HFFc6 (cell line): ENCODE measurements at places on chromosomes 12 and 14. TPM values are rescaled to one million over a fixed set of nuclear protein-coding genes. Genes with fewer than 3 reads are reported as not detected.

- H3K4me1 ChIP-seq = peaks cover 33% of the 10 kb centered on the region
- H3K4me3 ChIP-seq = no peak overlapping the region
- H3K27me3 ChIP-seq = no peaks in the 10 kb centered on the region; the same call in 1 of the 2 replicates
- no peak overlapping the region for H3K27ac ChIP-seq
- no peak for DNase-seq
These were observed 69.3 kb downstream of the FBXO34 start for GRCh38 chr14:55340482-55340881.

GRCh38 chr12:127280393-127281275 lies 986.3 kb upstream of the TMEM132C start:
- no peak for DNase-seq
- H3K27me3 ChIP-seq = peaks cover 1% of the 10 kb centered on the region
- no peak overlapping the region for H3K27ac ChIP-seq

GRCh38 chr12:113240395-113240794 lies 19.1 kb downstream of the TPCN1 start:
- no peak overlapping the region for H3K4me3 ChIP-seq
- no peak overlapping the region; the same call in 1 of the 2 replicates for H3K27ac ChIP-seq
- DNase-seq = no peak

DNA sequence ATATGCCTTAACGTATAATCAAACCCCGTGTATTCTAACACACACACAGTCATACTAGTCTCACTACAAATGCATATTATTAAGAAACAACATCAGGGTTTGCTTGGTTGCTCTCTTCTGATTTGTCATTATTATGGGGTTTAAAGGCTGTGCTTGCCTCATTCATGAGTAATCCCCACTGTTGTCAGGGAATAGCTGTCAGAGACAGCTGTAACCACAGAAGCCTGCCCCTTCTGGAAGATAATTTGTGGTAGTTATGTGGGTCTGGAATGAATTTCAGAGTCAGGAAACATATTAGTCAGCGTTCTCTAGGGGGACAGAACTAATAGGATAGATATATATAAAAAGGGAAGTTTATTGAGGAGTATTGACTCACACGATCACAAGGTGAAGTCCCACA lies 456.9 kb upstream of the TMEM132C start:
- H3K4me3 ChIP-seq = no peak overlapping the region
- H3K36me3 ChIP-seq = no peaks in the 10 kb centered on the region
- peak; percentile 66 for DNase-seq
- no peaks in the 10 kb centered on the region for H3K4me1 ChIP-seq

- H3K27me3 ChIP-seq = no peaks in the 10 kb centered on the region; the same call in 1 of the 2 replicates
- peak overlapping the region; percentile 73 for H3K27ac ChIP-seq
- H3K36me3 ChIP-seq = peaks cover 10% of the 10 kb centered on the region; the same call in 1 of the 2 replicates
- H3K4me1 ChIP-seq = peaks cover 19% of the 10 kb centered on the region
- DNase-seq = no peak
These were observed 482 bp upstream of the IFI27L2 start for GRCh38 chr14:94129758-94130414.

- H3K36me3 ChIP-seq = no peaks in the 10 kb centered on the region
- H3K4me3 ChIP-seq = no peak overlapping the region
- peaks cover 2% of the 10 kb centered on the region; the same call in 1 of the 2 replicates for H3K27me3 ChIP-seq
- no peak for DNase-seq
These were observed 223.1 kb upstream of the FOXN3 start for GRCh38 chr14:89640141-89640540.

DNA sequence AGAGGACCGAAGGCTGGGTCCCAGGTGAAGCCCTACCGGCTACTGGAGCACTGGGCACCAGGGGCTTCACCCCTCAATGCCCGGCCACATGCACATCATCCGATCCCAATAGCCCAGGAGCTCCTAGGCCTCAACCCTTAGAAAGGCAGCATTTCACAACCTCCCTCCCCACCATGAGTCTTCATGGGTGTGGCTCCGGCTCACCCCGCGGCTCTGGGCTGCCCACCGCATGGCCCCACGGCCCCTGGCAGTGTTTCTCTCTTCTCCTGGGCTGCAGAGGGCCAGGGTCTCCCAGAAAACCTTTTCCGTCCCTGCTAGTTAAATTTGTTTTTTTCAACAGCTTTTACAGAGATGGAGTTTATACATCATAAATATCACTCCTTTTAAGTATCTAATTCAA lies 28.6 kb upstream of the DLK1 start:
- H3K4me3 ChIP-seq = no peak overlapping the region
- H3K4me1 ChIP-seq = peaks cover 34% of the 10 kb centered on the region
- no peak for DNase-seq
- H3K27ac ChIP-seq = no peak overlapping the region
- H3K27me3 ChIP-seq = peaks cover 4% of the 10 kb centered on the region
- H3K36me3 ChIP-seq = no peaks in the 10 kb centered on the region

- no peak for DNase-seq
- H3K27ac ChIP-seq = peak overlapping the region; percentile 97
- H3K4me3 ChIP-seq = no peak overlapping the region
- no peaks in the 10 kb centered on the region; the same call in 1 of the 2 replicates for H3K27me3 ChIP-seq
These were observed 26.6 kb downstream of the PXN start for GRCh38 chr12:120238839-120239445.

- no peak overlapping the region for H3K4me3 ChIP-seq
These were observed 515.9 kb upstream of the TBX3 start for GRCh38 chr12:115199831-115200230.

- no peaks in the 10 kb centered on the region for H3K4me1 ChIP-seq
- H3K36me3 ChIP-seq = no peaks in the 10 kb centered on the region
- H3K27me3 ChIP-seq = no peaks in the 10 kb centered on the region
These were observed 23.1 kb downstream of the CATSPERB start for GRCh38 chr14:91708795-91709194.

- H3K27me3 ChIP-seq = peaks cover 16% of the 10 kb centered on the region
- peaks cover 12% of the 10 kb centered on the region for H3K36me3 ChIP-seq
- peaks cover 23% of the 10 kb centered on the region for H3K4me1 ChIP-seq
- H3K27ac ChIP-seq = peak overlapping the region; percentile 72
- H3K4me3 ChIP-seq = peak overlapping the region; percentile 2; the same call in 1 of the 2 replicates
- peak; percentile 42 for DNase-seq
These were observed 43.3 kb downstream of the NCKAP5L start for GRCh38 chr12:49784756-49785409.

DNA sequence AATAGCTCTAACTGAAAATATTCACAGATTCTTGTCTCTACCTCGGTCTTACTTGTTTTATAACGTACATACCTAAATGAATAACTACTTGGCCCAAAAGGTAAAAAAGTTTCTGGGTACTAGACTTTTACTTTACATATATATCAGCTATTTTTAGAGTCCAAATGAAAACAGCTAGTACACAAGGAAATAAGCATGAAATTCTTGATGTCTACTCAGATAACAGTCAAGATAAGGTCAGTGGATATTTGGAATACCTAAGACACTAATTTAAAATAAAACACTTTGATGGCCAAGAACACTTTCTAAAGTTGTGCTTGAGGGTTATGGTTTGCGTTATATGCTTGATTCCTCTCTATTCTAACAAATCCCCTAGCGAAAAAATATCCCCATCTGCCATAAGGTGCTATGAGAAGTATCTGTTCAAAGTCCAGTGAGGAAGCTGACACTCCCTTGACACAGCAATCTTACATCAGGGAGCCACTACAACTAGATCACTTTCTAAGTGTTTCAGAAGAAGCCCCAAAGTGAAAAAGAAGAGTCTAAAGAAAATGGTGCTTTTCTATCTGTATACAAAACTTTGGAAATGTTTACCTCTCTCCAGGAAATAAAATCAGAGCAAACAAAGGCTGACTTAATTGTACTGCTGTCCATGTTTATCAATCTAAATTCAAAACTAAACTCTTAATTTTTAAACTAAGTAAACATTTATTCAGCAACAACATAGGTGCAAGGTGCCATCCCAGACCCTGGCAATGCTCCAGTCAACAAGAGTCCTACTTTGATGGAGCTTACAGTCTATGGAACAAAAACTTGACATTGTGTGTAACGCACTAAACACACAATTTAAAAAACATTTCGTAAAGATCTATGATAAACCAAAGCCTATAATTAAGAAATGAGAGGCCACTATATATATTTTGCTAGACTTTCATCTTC lies 11.7 kb downstream of the PTPN21 start:
- H3K4me1 ChIP-seq = peaks cover 36% of the 10 kb centered on the region
- H3K36me3 ChIP-seq = peaks cover 16% of the 10 kb centered on the region
- no peaks in the 10 kb centered on the region for H3K27me3 ChIP-seq
- DNase-seq = no peak
- no peak overlapping the region for H3K4me3 ChIP-seq

- H3K4me1 ChIP-seq = peaks cover 38% of the 10 kb centered on the region
- peak overlapping the region; percentile 83 for H3K27ac ChIP-seq
- H3K4me3 ChIP-seq = peak overlapping the region; percentile 81
- H3K27me3 ChIP-seq = no peaks in the 10 kb centered on the region
These were observed 14.3 kb downstream of the CFL2 start for GRCh38 chr14:34699873-34700621.

GRCh38 chr14:33357225-33358010 lies 418.7 kb downstream of the NPAS3 start:
- no peaks in the 10 kb centered on the region for H3K4me1 ChIP-seq
- no peak overlapping the region for H3K4me3 ChIP-seq
- DNase-seq = no peak
- no peaks in the 10 kb centered on the region; the same call in 1 of the 2 replicates for H3K36me3 ChIP-seq
- H3K27me3 ChIP-seq = peaks cover 11% of the 10 kb centered on the region
- no peak overlapping the region for H3K27ac ChIP-seq

DNA sequence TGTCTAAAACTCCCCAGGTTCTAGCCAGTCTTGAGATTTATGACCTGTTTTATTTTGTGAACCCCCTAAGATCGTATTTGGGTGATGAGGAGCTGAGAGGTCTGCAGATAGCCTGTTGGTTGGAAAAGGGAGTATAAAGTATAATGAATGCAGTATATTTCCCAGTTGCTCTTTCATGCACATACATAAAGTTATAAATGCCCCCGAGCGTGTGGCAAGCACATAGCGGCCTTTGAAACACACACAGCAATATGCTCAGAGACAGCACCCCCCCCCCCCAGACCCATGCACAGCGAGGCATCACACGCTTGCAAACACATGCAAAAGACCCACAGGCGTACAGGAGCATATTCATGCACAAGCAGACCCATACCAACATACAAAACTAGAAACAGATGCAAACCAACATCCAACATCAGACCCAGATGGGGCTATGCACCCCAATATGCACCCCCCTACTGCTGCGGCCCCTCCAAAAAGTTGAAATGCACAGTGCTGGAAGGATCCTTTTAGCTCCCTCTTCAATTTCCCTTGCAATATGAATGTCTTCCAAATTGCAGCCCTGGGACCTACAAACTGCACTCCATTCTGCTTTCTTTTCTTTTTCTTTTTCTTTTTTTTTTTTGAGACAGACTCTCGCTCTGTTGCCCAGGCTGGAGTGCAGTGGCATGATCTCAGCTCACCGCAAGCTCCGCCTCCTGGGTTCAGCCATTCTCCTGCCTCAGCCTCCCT lies 82.2 kb upstream of the TBX3 start:
- peaks cover 28% of the 10 kb centered on the region for H3K4me1 ChIP-seq
- H3K4me3 ChIP-seq = no peak overlapping the region
- peaks cover 1% of the 10 kb centered on the region; the same call in 1 of the 2 replicates for H3K27me3 ChIP-seq
- H3K36me3 ChIP-seq = no peaks in the 10 kb centered on the region
- DNase-seq = no peak

GRCh38 chr12:43094886-43095575 lies 457.0 kb downstream of the ADAMTS20 start:
- peaks cover 16% of the 10 kb centered on the region for H3K4me1 ChIP-seq
- no peak for DNase-seq
- H3K36me3 ChIP-seq = no peaks in the 10 kb centered on the region
- H3K27me3 ChIP-seq = no peaks in the 10 kb centered on the region
- no peak overlapping the region for H3K4me3 ChIP-seq

DNA sequence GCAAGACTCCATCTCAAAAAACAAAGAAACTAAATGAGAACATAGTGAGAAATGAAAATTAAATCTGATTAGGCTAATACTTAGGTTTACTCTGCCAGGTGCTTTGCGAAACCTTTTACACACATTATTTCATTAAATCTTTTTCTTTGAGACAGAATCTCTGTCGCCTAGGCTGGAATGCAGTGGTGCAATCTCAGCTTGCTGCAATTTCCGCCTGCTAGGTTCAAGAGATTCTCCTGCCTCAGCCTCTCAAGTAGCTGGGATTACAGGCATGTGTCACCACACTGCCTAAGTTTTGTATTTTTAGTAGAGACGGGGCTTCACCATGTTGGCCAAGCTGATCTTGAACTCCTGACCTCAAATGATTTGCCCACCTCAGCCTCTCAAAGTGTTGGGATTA lies 21.9 kb upstream of the EEA1 start:
- H3K36me3 ChIP-seq = peaks cover 7% of the 10 kb centered on the region
- no peak overlapping the region for H3K4me3 ChIP-seq
- no peaks in the 10 kb centered on the region for H3K27me3 ChIP-seq
- H3K4me1 ChIP-seq = peaks cover 5% of the 10 kb centered on the region
- no peak overlapping the region for H3K27ac ChIP-seq

GRCh38 chr12:6145564-6145963 lies 21.1 kb upstream of the VWF start:
- H3K27me3 ChIP-seq = peaks cover 1% of the 10 kb centered on the region
- DNase-seq = no peak
- no peak overlapping the region for H3K4me3 ChIP-seq
- no peaks in the 10 kb centered on the region for H3K36me3 ChIP-seq
- H3K4me1 ChIP-seq = peaks cover 11% of the 10 kb centered on the region

- peak; percentile 53 for DNase-seq
- H3K4me3 ChIP-seq = no peak overlapping the region
- H3K27me3 ChIP-seq = no peaks in the 10 kb centered on the region; the same call in 1 of the 2 replicates
- H3K27ac ChIP-seq = peak overlapping the region; percentile 51
These were observed 429.1 kb downstream of the RAD51B start for GRCh38 chr14:68248481-68249255.

GRCh38 chr12:110577864-110578693 lies 5.0 kb downstream of the PPTC7 start:
- peak overlapping the region; percentile 84 for H3K4me3 ChIP-seq
- 0 out of 2 replicates have a peak, but pooled peaks cover 3% of the 10 kb centered on the region for H3K36me3 ChIP-seq

GRCh38 chr12:104456950-104457745 lies 400 bp downstream of the CHST11 start:
- peaks cover 35% of the 10 kb centered on the region for H3K4me1 ChIP-seq
- H3K4me3 ChIP-seq = peak overlapping the region; percentile 93
- peak overlapping the region; percentile 87 for H3K27ac ChIP-seq
- peak; percentile 36 for DNase-seq
- H3K36me3 ChIP-seq = no peaks in the 10 kb centered on the region
- H3K27me3 ChIP-seq = peaks cover 8% of the 10 kb centered on the region

The GZMB gene
- total RNA-seq = not detected in 3 replicates

The MAP3K9 gene
- 0.09 to 0.55 TPM (median 0.26 TPM) in 3 replicates for total RNA-seq

The CCDC175 gene
- not detected in 3 replicates for total RNA-seq

The IL22 gene
- not detected in 3 replicates for total RNA-seq

The KRT86 gene
- 0.10 TPM in 1 of 2 replicates, not detected in the other for total RNA-seq

The SYNJ2BP gene
- total RNA-seq = 24.2 and 29.2 TPM in 2 replicates

The ITGA7 gene
- total RNA-seq = 0.95 to 2.1 TPM (median 0.97 TPM) in 3 replicates

The BTG1 gene
- 40.5 to 44.6 TPM (median 40.7 TPM) in 3 replicates for total RNA-seq

The JDP2 gene
- total RNA-seq = 52.0 to 67.2 TPM (median 55.7 TPM) in 3 replicates
